ENCODE measurements at places on chromosomes 16 and 17. TPM values are rescaled to one million over a fixed set of nuclear protein-coding genes. Genes with fewer than 3 reads are reported as not detected.

DNA sequence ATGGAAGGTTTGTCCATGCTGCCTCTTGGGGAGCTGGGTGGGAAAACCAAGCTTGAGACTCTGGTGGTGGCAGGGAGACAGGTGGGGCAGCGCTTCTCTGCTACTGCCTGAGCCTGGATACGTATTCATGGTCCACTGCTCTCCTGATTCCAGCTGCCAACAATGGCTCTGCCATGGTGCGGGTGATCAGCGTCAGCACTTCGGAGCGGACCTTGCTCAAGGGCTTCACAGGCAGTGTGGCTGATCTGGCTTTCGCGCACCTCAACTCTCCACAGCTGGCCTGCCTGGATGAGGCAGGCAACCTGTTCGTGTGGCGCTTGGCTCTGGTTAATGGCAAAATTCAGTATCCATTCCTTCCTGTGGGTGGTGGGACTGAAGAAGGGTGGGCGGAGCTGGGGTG lies 4.2 kb downstream of the EDC4 start:
- no peak for DNase-seq

DNA sequence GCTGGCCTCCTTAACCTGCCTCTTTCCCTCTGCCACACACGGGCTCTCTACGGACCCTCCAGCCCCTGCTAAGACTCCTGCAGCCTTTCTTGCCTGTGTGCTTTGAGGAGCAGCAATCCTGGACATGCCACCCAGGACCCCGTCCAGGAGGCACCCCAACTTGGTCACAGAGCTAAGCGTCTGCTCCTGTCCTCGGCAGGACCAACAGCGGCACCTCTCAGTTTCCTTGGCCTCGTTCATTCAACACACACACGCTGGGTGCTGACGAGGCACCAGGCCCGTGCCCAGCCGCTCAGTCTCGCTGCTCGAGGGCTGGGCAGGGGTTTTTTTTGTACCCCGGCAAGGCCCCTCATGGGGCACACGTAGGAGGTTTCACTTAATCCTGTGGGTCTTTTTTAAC lies 15.2 kb downstream of the RPH3AL start:
- DNase-seq: no peak

DNA sequence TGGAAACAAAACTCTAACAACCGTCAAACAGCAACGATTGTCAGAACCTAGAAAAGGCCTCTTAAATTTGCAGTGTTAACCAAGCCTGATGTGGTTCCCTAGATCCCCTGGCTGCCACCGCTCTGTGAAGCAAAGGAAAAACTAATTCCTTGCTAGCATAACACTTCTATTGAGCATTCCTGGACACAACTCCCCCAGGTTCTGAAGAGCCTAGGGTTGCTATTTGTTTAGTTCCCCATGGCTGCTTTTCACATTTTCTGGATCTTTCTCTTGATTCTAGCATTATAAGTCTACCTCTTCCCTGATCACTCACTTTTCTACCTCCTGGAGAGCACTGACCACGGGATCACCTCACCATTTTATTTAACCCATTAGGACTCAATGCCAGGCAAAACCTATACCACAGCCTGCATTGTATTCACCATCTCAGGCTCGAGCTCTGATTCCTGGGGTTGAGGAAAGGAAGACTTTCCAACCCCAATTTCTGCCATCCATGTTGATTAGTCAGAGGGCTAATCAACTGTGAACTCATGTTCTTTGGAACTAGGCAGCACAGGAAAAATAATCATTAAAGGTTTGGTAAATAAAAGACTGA lies 692 bp upstream of the KCNJ16 start:
- DNase-seq: no peak

GRCh38 chr17:75535119-75535537 lies 9.6 kb downstream of the LLGL2 start:
- no peak for DNase-seq

The METRN gene
- polyA plus RNA-seq: 6.1 TPM

The ITGAD gene
- not detected for polyA plus RNA-seq

Measured in fibroblast of lung (primary cell).